H7 (cell line): ENCODE measurements at places on chromosomes 5 and 9.

DNA sequence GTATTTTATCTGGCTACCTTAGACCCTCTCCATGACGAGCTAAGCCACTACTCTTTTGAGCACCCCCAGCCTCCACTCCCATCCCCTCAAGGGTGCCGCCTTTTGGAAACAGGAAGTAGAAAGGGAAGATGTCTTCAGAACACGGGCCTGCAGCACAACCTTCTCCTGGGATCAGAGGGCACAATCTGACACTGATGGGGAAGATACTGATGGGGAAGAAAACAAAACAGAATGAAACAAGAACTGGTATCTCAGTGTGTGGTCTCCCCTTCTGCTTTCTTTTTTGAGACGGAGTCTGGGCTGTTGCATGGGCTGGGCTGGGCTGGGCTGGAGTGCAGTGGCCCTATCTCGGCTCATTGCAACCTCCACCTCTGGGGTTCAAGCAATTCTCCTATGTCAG, 539.7 kb upstream of the DAP start:
- no peak for DNase-seq

GRCh38 chr5:181234455-181235306, 9.0 kb downstream of the RACK1 start:
- no peak for DNase-seq

DNA sequence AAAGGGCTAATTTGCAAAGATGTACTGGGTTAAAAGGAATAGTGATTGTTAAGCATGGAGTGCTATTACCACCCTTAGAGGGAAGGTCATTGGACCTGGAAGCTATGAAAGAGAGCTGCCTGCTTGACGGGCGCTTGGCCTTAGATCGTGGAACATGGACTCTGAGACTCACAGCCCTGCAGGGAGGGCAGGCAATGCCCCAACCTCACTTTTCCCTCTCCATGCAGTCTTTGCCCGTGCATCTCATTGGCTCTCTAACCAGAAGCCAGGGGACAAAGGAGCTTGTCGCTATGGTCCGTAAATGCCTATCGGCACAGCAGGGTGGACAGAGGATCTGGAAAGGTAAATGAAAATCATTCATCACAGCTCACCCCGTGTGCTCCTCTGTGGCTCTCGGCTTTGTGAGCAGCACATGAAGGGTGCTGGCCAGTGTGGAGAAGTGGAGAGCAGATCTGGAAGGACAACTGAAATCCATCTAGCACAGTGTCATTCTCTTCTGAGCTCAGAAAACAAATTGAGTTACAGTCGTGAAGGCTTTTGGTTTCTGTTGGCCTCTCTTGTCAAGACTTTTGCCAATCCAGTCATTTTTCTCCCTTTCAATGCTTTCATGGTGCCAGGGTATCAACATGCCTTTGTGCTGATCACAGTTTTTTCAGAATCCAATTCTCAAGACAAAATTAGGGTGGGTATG, 186.2 kb downstream of the SNX18 start:
- peak; percentile 12 for DNase-seq

DNA sequence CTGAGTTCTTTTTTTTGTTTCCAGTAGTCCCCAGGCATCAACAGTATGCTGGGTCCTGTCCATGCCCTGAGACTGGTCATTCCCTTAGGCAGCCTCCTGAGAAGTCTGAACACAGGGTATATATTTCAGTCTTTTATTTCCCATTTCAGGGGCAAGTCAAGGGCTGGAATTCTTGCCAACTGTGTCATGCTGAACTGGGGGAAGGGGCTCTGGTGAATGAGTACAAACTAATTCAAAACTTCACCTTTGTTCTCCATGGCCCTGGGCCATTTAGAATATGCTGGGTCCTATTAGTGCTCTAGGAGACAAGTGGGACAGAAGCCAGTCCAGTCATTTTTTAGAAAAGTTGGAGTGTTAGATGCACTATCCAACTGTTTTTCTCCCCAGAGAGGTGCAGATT, 170.3 kb downstream of the TMC1 start:
- no peak for DNase-seq

DNA sequence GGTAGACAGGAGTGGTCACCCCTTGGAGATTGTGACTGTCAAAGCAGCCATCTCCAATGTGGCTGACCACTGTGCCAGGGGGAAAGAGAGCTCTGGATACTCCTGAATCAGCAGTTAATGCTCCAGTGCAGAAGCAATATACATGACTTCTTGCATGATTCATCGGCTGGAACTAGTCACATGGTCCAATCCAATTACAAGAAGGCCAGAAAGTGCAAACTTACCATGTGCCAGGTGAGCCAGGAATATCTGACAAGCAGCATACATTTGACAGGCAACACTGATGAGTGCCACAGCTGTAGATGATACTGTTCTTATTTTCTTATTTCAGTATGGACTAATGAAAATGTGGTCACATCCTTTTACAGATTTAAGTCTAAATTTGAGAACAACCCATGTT, 440.0 kb upstream of the MPDZ start:
- no peak for DNase-seq

GRCh38 chr5:107157809-107158208, 512.9 kb downstream of the EFNA5 start:
- no peak for DNase-seq

DNA sequence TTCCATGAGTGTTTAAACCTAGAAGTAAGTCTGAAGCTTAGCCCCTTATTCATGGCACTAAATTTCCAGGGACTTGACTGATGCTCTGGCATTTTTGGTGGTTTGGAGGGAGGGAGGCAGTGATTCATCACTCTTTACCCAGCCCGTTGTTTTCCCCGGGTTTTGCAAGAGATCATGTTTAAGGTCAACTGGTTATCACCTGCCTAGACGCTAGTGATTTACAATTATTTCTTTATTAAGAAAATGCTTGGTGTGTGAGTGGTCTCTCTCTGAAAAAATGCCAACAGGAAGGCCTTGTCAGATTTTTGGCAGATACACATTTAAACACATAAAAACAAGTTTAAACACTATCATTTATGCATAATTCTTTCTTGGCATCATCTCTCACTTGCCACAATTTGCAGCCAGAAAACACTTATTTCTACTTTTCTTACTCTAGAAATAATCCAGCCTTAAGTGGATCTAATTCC, 737.9 kb upstream of the ZNF608 start:
- no peak for DNase-seq

DNA sequence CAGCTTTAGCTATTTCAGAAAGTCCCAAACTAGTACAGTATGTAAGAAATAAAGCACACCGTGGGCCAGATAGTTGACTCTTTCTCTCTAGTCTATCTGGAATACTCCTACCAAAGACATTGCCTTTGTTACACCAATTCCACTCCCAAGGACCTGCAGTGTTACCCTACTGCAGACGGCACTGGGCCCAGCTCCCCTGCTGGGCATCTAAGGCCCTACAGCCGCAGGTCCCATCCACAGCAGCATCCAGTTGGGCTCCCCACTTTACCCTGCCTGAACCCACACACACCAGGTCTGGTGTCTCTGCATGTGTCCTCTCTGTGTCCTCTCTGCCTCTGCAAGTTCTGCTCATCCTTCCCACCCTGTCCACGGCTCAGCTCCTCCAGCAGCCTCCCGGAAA, 22.5 kb downstream of the TNIP1 start:
- DNase-seq: peak; percentile 56

DNA sequence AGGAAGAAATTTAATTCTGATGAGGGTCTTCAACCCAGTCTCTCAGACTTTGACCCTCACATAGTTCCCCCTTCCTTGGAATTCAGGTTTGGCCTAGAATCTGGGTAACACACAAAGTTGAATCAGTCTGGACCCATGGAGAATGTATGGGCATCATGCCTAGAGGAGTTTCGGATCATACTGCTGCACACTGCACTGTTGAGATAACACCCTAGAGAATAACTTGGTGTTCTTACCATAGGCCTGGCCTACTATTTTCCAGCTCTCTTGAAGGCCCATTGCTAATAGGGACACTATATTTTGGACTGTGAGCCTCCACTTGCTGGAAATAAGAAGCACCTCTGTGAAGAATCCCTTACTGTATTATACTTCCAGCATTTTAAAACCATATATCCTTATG, 413.5 kb downstream of the PLK2 start:
- no peak for DNase-seq

DNA sequence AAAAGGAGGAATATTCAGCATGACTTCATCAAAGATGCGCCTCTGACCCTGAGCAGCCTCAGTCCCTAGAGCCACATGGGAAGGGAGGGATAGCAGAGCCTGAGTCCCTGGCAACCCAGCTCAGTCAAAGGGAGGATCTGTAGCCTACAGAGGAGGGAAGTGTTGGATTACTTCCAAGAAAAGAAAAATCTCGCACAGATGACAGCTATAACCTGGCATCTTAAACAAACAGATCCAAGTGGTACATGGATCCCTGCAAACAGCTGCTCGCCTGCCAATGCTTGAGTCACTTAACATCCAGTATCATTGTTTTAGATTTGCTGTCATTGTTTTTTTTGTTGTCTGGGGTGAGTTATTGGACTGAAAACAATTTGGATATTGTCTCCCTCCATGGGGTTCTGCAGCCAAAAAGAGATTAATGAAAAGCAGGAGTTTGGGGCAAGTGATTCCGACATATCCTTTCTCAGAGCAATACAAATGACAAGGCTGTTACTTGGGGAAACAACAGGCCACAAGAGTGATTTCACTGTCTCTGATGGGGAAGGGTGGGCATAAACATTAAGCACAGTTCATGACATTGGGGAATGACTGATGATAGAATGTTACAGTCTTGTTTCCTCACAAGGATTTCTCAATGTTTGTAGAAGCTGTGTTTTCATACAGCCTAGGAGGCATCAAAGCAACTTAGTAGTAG, 153.5 kb upstream of the KIF2A start:
- DNase-seq: no peak

GRCh38 chr9:71465392-71465791, 302.9 kb downstream of the CEMIP2 start:
- no peak for DNase-seq

DNA sequence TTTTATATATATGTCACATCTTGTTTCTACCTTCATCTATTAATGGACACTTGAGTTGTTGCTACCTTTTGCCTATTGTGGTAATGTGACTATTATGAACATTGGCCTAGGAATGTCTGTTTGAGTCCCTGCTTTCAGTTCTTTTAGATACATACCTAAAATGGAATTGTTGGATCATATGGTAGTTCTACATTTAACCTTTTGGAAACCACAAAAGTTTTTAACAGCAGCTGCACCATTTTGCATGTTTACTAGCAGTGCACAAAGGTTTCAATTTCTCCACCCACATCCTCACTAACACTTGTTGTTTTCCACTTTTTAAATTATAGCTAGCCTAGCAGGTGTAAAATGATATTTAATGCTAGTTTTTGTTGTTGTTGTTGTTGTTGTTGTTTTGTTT, 88.4 kb downstream of the GALNT10 start:
- no peak for DNase-seq

GRCh38 chr5:10111571-10111970, 138.1 kb downstream of the ATPSCKMT start:
- DNase-seq: peak; percentile 81

- DNase-seq: no peak
Observed at GRCh38 chr5:174500636-174501035, 223.7 kb upstream of the MSX2 start.

- DNase-seq: no peak
Observed at GRCh38 chr9:4547016-4547415, 56.7 kb downstream of the SLC1A1 start.

- no peak for DNase-seq
Observed at GRCh38 chr9:33731142-33731541, 64.2 kb upstream of the PRSS3 start.

DNA sequence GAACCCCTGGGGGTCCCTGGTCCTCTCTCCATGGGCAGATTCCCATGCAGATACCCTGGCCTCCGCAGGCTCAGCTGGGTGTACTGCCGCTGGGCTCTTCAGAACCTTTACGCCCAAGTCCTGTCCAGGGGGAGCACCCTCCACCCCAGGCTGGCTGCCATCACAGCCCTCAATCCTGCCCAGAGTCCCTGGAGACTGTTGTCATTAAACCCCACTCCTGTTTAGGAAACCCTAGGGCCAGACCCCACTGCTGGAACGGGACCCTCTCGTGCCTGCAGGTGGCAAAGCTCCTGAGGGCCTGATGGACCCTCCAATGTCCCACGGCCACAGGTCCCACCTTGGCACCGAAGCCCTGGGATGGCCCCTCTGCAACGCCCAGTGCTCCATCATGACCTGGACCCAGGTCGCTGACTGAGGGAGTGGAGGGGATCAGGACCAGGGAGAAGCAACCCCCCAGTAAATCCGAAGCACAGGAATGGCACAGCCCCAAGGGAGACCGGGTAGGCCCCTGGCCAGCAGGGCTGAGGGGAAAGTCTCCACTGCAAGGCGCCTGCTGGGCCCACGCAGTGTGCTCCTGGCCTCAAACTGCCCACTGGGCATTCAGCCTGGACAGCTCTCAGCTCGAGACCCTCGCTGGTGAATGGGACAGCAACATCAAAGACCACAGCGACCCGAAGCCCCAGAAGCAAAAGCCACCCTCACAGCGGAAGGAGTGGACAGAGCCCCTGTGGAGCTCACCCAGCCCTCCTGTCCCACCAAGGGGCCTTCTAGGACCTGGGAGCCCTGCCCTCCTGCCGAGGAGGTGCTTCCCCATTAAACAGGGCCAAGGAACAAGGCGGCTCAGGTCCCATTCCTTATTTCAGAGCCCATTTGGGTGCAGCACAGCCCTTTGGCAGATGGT, 8.3 kb downstream of the ZDHHC11B start:
- DNase-seq: peak; percentile 48

GRCh38 chr5:73823508-73823925, 197.5 kb downstream of the ARHGEF28 start:
- DNase-seq: no peak

GRCh38 chr5:40674661-40675235, 5.0 kb upstream of the PTGER4 start:
- no peak for DNase-seq

GRCh38 chr5:106784846-106785245, 885.9 kb downstream of the EFNA5 start:
- no peak for DNase-seq

DNA sequence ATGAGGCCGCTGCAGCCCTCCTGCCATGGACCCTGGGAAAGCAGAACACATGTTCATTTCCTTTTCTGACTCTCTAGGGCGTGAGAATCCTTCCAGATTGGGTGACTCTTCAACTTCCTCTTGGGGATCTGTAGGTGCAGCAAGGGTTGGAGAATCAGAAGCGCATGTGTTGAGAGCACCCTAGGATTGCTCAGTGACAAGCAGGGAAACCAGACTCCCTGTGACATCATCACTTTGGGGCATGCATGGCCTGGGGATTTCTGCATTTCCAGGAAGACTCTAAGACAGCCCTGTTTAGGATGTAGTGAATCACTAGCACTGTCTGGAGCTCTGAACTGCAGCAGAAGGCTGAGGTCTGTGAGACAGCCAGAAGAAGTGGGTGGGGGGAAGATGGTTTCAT, 15.1 kb upstream of the LCP2 start:
- DNase-seq: no peak

- no peak for DNase-seq
Observed at GRCh38 chr5:72237415-72237814, 82.6 kb downstream of the MRPS27 start.

- no peak for DNase-seq
Observed at GRCh38 chr9:87580941-87581438, 83.3 kb downstream of the DAPK1 start.

GRCh38 chr5:103513701-103514100, 48.9 kb downstream of the NUDT12 start:
- DNase-seq: no peak
